Ovary (tissue), 10 donors: ENCODE measurements at places on chromosomes 1 and 21. TPM values are rescaled to one million over a fixed set of nuclear protein-coding genes. Genes with fewer than 3 reads are reported as not detected.

CGN gene
- polyA plus RNA-seq = 4.3 TPM

GPR3 gene
- polyA plus RNA-seq = 0.18 TPM

- H3K36me3 ChIP-seq = no peaks in the 10 kb centered on the region
- no peak overlapping the region for H3K4me3 ChIP-seq
- no peak for DNase-seq
- H3K27me3 ChIP-seq = no peaks in the 10 kb centered on the region
Observed at GRCh38 chr1:93810316-93810715, 68.7 kb downstream of the DNTTIP2 start.

DNA sequence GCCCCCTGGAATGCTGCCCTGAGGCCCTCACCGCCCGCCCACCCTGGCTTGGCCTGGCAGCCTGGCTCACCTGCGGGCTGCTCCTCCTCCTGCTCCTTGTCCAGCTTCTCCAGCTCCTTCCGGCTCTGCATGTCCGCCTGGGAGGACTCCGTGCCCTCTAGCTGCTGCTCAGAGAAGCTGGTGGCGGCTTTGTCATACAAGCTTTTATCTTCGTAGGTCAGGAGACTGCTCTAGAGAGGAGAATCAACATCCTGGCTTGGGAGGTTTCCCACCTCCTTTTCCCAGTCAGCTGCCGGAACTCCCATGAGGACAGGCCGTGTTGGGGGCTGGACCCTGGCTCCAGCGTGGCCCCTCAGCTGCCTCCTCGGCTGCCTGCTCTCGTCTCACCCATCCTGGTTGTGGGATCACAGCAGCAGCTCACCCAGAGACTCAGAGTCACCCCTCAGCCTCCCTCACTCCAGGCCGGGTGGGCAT lies 36.6 kb upstream of the TMEM52 start:
- peaks cover 1% of the 10 kb centered on the region for H3K4me1 ChIP-seq
- no peak for DNase-seq
- no peak overlapping the region for H3K27ac ChIP-seq

GRCh38 chr1:9494936-9495758 lies 44.1 kb upstream of the SLC25A33 start:
- no peaks in the 10 kb centered on the region for H3K36me3 ChIP-seq
- peak; percentile 82 for DNase-seq
- no peaks in the 10 kb centered on the region for H3K27me3 ChIP-seq
- H3K4me3 ChIP-seq = no peak overlapping the region
- no peak overlapping the region for H3K27ac ChIP-seq

DNA sequence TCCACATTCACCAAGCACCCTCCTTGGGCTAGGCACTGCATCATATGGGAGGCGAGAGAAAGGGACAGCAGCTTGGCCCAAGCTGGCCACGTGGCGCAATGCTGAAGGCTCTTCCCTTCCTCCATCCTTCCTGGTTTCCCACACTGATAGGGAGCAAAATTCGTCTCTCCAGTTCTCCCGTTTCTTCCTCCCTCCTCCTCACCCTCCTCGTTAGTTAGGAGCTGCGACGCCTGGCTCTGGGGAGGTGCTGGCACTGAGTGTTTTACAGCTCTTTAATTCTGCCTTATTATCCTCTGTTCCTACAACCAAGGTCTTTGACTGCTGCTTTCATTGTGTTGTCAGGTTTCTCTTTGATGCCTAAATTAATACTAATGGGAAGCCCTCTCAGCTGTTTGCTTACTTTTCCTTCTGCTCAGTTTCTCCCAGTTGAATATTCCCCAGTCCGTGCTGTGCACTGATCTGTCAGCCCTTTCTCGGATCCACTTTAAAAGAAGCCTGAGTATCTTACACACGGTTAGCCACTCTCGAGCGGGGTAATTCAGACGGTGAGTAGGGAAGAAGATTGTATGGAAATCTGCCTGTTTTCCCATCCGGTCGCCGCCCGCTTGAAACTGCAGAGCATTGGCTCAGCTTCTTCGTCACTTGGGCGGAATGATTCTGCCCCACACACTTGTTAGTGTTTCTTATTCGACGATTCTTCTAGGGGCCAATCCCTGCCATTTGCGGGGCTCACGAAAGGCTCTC lies 56.2 kb upstream of the SMYD2 start:
- H3K27me3 ChIP-seq = no peaks in the 10 kb centered on the region
- no peaks in the 10 kb centered on the region for H3K36me3 ChIP-seq
- no peak for DNase-seq
- H3K27ac ChIP-seq = no peak overlapping the region
- no peaks in the 10 kb centered on the region for H3K4me1 ChIP-seq

DNA sequence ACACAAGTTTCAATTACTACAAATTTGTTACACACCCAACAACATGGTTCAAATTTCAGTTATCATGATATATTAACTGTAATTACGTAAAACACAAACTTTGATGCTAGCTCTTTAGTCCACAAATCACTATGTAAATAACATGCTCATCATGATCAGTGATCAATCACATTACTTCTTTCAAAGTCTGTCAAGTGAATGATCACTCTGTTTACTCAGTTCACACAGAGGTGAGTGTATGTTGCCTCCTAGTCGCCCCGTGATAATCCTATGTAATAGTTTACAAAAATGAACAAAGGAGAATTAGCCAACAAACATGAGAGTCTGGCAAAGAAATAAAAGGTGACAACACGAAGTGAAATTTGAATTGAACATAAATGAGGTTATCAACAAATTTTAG lies 14.3 kb downstream of the EDEM3 start:
- H3K36me3 ChIP-seq = no peaks in the 10 kb centered on the region
- H3K4me3 ChIP-seq = no peak overlapping the region
- DNase-seq = no peak
- H3K4me1 ChIP-seq = no peaks in the 10 kb centered on the region

GRCh38 chr1:150138044-150138443 lies 11.7 kb upstream of the PLEKHO1 start:
- H3K27ac ChIP-seq = no peak overlapping the region
- H3K36me3 ChIP-seq = no peaks in the 10 kb centered on the region
- H3K4me3 ChIP-seq = no peak overlapping the region
- no peaks in the 10 kb centered on the region for H3K27me3 ChIP-seq

- H3K4me3 ChIP-seq = no peak overlapping the region
- no peak overlapping the region for H3K27ac ChIP-seq
- no peaks in the 10 kb centered on the region for H3K4me1 ChIP-seq
- H3K36me3 ChIP-seq = no peaks in the 10 kb centered on the region
- no peak for DNase-seq
Observed at GRCh38 chr1:78092643-78093042, 46.9 kb downstream of the GIPC2 start.
